ENCODE measurements at places on chromosomes 2 and 18.
A peak's percentile ranks its signal among the peaks of the same experiment; 100 is the strongest.

GRCh38 chr2:178403671-178404306 is 47.2 kb downstream of the PRKRA start:
- DNase-seq = peak; percentile 11

DNA sequence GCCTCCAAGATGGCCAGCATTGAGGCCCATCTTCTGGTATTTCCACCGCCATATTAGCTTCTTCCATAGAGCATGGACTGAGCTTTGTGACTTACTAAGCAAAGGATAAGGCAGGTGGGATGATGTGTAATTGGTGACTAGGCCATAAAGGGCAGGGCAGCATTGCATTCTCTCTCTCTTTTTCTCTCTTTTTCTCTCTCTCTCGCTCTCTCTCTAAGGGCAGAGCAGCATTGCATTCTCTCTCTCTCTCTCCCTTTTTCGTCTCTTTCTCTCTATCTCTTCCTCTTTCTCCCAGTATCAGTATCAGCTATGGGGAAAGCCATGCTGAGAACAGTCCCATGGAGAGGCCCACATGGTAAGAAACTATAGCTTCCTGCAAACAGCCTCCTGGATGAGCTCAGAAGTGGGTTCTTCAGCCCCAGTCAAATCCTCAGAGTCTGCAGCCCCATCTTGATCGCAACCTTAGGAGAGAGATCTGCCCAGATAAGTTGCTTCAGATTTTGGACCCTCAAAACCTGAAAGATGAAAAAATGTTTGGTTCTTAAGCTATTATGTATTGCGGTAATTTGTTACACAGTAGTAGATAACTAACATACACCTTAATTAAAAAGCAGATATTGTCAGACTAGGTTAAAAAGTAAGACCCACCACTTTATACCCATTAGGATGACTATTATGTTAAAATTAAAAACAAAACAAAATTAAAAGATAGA is 39.1 kb upstream of the MYCN start:
- no peak for DNase-seq

- no peak for DNase-seq
Measured at GRCh38 chr2:100744589-100744988, 75.3 kb upstream of the NPAS2 start.

DNA sequence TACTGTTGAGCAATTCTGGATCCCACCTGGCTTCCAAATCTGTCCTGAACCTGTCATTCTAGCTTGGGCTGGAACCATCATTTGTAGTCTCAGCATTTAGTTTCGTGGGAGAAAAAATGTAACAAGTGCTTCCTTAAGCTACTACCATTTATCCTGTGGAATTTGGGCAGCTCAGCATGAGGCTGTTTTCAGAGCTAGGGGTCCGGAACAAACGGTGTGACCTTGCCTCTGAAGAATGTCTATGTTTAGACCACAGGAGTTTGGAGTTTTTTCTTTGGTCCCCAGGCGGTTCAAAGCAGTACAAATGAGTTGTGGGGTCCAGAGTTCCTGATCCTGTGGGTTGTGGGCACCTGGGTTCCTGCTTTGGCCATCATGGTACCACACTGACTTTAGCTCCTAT is 59.1 kb upstream of the TMEM178A start:
- no peak for DNase-seq

DNA sequence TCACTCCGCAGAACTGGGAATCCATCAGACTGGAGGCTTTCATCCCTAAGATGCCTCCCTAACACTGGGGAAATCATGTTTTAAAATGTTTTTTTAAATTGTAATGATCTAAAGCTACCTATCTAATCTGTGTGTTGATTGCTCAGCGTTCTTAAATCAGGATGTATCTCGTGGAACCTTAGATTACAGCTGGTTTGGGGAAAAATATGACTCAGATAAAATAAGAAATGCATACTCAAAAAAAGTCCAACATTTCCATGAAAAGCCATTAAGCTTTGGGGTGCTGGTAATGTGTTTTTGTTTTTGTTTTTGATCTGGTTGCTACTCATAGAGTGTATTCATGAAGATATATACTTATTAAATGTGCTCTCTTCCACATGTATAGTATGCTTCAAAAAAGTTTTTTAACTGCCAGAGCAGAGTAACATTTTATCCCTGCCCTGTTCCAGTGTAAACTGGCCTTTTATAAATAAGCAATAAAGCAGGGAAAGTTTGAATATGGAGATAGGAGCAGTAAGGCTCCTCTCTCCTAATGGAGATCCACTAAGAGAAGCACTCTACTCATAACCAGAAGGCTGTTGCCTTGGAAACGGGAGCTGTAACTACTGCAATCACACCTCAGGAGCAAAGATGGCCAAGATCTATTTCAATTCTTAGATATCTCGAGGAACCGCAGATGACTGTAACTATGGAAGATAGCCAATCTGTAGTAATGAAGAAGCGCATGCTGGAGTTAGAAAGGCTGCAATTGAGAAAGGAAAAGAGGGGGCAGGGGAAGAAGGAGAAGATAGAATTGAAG is 41.6 kb downstream of the ANKRD44 start:
- DNase-seq = no peak

- no peak for DNase-seq
Measured at GRCh38 chr2:98927027-98927426, 9.0 kb downstream of the CRACDL start.

DNA sequence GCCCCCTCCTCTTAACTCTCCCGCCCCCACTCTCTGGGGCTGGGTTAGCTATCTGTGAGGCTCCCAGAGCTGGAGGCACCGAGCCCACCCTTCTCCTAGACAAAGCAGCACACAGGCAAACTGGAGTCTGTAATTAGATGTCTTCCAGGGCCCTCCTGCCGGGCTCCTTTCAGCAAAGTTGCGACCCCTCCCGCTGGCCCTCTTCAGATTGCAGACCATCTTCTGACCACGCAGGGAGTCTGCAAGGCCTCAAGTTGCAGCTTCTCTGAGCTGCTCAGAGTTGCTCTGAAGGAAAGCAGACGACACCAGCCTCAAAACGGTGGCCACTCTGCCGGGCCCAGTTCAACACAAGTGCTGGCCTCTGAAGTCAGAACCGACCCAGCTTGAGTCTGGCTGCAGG is 228.4 kb upstream of the COPS8 start:
- DNase-seq = no peak

DNA sequence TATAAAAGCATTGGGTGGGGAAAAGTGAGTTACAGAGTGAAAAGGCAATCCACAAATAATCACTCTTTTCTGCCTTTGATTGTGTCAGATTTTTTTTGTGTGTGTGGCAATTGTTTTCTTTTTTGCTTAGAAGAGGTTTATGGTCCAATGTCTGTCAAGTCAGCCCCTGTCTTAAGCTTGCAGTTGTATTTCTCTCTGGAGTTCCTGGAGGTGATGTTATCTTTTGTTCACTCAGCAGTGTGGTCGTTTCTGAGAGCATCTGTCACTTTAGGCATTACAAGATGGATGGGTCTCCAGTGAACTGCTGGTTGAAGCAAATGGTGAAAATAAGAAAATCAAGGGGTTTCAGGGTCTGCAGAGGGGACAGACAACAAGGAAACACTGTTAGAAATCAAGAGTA is 121.3 kb downstream of the GREB1L start:
- DNase-seq = no peak

GRCh38 chr2:32652555-32653209 is 24.8 kb downstream of the TTC27 start:
- no peak for DNase-seq

Data from NCI-H510A (cell line).